ENCODE measurements at places on chromosomes 5 and 9.

DNA sequence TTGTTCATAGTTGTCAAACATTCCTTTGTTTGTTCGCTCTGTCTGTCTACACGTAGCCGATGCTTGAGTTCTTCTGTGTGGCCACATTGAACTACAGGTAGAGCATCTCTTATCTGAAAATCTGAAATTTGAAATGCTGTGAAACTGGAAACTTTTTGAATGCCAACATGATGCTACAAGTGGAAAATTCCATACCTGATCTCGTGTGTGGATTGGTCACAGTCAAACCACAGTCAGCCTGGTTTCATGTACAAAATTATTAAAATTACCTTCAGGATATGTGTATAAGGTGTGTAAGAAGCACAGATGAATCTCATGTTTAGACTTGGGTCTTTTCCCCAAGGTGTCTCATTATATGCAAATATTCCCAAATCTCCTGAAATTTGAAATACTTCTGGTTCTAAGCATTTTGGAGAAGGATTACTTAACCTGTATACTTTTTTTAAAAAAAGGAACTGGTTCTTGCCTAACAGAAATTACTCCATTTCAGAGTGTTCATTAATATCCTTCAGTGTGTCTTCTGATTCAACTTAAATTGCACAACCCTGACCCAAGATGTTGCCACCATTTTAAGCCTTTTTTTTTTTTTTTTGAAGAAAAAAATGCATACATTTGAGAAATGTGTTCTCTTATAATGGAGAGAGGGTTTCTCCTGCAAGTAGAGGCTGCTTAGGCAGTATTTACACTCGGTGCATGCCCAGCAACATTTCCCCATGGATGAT lies 254.3 kb downstream of the MAST4 start:
- no peak for DNase-seq

GRCh38 chr5:111928511-111928910 lies 171.5 kb upstream of the NREP start:
- DNase-seq: no peak

GRCh38 chr9:77523891-77524290 lies 124.2 kb downstream of the GNA14 start:
- DNase-seq: no peak

GRCh38 chr9:32603914-32604852 lies 31.2 kb upstream of the NDUFB6 start:
- DNase-seq: no peak

- no peak for DNase-seq
Observed at GRCh38 chr9:127204771-127205470, 59.7 kb upstream of the GARNL3 start.

GRCh38 chr5:89211836-89212235 lies 328.9 kb upstream of the MEF2C start:
- DNase-seq: no peak

- DNase-seq: no peak
Observed at GRCh38 chr5:115243412-115243811, 19.3 kb downstream of the PGGT1B start.

DNA sequence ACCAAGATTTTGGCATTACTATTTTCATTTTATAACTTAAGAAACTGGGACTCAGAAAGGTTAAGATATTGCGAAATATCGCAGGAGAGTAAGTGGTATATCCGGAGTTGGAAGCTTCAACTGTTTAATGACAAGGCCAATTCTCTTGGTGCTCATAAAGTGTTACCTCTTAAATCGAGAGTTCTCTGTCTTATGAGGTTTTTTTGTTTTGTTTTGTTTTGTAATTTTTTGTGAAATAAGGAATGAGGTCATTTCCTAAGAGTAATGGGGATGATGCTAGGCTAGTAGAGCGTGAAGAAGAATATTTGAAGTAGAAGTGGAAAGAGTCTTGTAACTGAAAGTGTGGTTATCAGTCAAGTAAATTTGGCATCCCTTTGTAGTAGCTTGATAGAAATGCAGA lies 183.2 kb upstream of the DAB2 start:
- no peak for DNase-seq

DNA sequence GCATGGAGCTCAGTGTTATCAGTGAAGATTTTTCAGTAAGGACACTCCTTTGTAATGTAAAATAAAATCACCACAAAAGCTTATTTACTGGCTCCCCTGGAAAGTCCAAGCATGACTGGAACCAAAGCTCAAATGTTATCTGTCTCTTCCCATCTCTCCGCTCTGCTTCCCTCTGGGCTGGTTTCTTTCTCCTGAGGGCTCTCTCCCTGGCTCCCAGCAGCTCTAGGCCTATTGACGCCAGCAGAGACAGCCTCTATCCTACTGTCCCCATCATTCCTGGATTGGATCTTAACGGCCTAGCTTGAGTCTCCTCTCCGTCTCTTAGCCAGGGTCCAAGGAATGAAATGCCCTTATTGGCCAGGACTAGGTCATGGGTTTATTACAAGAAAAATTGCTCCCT lies 86.1 kb downstream of the TMEM167A start:
- no peak for DNase-seq

GRCh38 chr9:78296893-78297671 lies at the start of gene PSAT1:
PSAT1 (plus strand) TSS chr9:78297125; CDS start chr9:78297211, 86 bp downstream.
- DNase-seq: no peak

DNA sequence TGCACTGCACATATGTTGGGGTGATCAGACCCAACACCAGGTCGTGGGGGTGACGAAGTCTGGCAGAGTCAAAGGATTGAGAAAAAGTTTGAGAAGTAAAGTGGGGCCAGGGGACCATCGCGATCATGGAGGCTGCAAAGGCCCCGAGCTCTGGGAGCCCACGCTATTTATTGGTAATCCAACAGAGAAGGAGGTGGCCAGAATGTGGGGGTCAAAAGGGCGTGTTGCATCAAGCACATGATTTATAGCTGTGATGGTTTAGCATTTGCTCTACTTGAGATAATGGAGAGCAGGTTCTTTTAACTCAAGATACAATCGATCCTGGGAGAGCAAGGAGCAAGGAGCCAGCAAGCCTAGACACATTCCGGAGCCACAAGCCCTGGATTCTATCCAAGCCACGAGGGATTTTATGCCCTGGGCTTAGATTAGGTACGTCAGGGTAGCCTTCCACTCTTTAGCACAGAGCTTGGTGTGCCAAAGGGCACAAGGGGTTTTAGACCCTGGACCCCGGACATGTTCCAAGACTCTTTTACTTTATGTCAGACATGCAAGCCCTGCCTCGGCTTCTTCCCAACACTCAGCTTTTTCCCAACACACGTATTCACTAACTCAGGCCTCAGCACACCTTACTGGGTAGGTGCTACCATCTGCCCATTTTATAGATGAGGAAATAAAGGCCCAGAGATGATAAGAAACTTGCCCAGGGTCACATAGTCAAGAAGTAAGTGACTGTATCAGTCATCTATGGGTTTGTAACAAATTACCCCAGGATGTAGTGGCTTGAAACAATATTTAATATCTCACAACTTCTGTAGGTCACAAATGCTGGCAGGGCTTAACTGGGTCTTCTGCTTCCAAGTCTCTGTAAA lies 39.5 kb downstream of the NSUN2 start:
- no peak for DNase-seq

DNA sequence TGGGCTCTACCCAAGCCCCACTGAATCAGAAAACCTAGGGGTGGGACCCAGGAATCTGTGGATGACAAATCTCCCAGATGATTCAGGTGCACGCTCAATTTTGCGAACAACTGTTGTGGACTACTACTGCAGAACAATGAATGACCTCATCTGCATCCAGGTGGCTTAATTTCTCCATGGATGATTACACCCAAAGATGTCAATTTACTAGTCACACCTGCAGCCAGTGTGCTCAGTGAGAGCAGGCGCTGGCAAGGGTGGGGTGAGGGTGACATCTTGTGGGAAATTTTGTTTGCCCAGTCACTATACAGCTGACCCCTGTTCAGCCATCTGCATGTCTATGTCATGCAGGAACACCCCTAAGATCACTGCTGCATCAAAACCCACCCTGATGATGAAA lies 118.2 kb downstream of the ENTREP1 start:
- DNase-seq: no peak

- no peak for DNase-seq
Observed at GRCh38 chr5:149317281-149318048, 27.8 kb upstream of the GRPEL2 start.

GRCh38 chr9:4575997-4576396 lies 85.7 kb downstream of the SLC1A1 start:
- no peak for DNase-seq

DNA sequence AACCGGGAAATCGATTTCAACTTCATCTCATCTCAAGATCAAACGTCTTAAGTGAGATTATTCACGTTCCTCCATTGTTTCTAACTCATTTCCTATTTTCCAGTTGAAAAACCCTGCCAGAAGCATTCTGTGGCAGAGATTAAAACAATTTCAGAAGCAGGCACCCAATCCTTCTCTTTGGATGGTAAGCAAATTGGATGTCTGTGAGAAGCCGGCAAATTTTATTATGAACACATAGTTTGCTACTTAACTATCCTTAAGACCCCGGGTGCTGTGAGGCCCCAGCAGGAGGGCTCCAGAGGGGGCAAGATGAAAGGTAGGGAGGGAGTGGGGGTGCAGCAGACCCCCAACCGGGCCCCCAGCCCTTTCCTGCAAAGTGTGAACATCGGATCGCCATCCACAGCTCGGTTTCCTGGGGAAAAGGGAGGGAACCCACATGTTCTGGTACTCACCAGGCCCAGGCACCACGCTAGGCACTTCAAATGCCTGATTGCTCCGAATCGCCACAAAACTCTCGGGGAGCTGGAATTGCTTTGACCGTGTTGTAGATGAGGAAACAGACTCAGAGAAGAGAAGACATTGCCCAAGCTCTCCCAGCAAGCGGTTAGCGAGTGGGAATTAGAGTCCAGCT lies 167.1 kb upstream of the MVB12B start:
- no peak for DNase-seq

GRCh38 chr5:178994580-178995340 lies at the start of gene GRM6:
GRM6 (minus strand) TSS chr5:178995320; CDS start chr5:178994944, 376 bp downstream.
- DNase-seq: no peak

GRCh38 chr5:90529939-90530677 lies 724 bp upstream of the LYSMD3 start:
- DNase-seq: no peak

Measured in cortex of kidney (tissue), 1 donor.